Activated CD4-positive, alpha-beta T cell treated with anti-CD3 and anti-CD28 coated beads for 1 hour (primary cell): ENCODE measurements at places on chromosomes 2 and 18.

DNA sequence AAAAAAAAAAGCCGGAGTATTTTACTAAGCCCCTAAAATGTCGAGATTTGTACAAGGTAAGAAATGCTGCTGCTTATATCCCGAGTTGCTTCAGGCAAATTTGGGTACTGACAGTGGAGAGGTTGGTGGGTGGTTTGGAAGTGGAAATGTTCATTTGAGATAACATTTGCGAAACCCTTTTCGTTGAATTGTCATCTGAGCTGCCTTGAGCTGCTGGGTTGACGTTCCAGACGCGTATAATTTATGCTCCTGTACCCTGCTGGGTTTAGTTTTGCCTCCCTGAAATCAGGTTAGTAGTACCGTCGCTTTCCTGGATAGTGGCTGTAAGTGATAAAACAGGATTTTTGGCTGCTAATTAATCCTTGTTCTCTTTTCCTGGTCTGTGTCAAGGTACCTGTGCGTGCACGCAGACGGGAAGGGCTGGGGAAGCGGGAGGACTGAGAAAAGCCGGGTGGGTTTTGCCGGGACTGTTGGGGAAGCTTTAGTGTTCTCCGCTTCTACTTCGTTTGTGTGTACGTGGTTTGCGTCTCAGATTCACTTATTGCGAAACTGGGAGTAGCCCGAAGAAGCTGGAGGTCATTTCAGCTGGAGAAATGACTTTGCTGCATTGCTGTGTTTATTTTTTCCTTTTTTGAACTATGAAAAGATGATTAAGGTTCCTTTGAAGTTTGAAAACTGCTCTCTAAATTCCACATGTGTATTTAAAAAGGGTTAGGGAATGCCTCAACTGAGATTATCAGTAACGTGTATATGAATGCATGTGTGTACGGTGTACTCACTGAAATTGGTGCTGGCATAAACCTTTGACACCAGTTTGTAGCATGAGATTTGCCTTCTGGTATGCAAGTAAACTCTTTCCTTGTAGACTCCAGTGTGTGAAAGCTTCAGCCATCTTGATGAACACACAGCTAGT lies 709 bp downstream of the UGP2 start:
- no peak for DNase-seq

DNA sequence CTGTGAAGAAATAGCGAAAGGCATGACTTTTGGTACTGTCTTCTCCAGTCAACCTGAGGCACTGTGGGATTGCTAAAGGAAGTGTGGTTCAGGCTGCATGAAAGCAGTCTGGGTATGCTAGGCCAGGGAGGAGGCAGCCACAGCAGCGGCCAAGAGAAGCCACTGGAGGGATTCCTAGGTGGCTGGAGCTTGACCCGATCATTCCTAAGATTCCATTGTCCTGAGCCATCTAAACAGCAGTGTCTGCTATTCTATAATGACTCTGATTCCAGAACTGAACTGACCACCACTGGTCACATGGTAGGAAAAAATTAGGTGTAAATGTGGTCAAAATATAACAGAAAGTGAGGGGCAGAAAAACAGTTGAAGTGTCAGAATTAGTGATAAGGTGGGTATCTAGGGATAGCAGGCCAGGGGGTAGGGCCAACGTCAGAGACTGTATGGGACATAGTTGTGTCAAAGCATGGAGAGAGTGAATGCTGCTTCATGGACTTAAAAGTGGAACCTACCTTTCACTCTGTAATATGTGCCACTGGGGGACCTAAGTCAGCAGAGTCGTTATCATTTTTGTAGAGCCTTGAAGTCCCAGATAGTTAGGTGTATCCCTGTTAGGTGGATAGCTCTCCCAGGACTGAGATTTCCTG lies 204.6 kb downstream of the CTNNA2 start:
- DNase-seq = no peak

DNA sequence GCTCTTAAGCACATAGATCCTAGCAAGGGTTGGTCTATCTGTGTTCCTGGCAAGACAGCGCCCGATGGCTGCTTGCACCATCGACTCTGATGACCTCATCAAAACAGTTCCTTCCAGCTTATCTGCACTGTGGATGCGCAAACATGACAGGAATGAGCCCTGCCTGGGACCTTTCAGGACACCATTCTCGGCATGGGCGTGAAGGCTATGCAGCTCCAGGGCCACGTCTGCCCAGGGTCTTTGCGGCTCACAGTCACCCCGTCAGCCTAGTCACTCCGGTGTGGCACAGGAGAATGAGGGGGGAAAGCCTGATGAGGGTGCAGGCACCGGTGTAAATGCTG lies 147.8 kb upstream of the TWIST2 start:
- no peak for DNase-seq

DNA sequence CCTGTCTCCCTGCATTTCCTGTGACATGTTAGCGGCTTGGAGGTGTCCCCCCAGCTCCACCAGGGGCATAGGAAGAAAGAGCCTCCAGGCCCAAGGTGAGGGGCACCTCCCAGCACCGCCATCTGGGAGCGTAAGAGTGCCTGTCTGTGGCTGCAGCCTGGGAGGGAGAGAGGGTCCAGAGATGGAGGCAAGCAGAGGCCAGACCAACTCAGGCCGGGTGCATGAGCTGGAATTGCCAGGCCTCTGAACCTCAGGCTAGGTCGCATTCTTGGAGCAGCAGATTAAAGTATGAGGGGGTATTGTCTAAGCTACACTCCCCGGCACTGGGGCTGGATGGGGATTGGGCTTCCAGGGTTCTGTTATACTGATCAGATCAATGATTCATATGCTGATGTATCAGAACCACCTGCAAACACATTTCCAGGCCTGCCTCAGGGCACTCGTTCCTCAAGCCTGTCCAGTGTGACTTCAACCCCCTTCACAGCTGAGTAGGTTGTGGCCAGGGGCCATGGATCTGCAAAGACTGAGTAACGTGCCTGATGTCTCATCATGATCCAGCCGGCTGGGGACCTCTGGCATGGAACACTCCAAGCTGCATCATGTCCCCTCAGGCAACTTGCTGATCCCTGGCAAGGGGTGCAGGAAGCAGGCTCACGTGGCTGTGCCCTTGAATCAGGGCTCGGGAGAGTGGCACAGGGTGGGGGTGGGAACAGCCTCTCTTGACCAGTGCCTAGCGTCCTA lies 73.2 kb downstream of the HS1BP3 start:
- no peak for DNase-seq

- no peak for DNase-seq
Measured at GRCh38 chr2:98701230-98701629, 29.7 kb downstream of the MGAT4A start.

DNA sequence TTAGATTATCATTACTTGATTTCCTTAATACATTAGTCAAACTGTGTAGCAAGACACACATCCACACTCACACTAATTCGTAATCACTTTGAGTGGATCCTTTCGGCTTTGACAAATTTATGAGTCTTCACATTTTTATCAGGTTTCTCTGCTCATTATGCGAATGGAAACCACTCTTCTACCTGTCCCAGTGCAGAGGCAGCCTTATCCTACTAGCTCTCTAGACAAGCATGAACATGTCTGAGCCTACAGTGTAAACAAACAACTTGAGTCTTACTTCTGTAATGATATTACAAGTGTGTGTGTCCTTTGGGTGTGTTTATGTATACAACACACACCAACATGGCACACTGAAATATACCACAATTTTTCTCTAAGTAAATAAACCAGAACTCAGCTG lies 361.9 kb upstream of the CHST9 start:
- no peak for DNase-seq

DNA sequence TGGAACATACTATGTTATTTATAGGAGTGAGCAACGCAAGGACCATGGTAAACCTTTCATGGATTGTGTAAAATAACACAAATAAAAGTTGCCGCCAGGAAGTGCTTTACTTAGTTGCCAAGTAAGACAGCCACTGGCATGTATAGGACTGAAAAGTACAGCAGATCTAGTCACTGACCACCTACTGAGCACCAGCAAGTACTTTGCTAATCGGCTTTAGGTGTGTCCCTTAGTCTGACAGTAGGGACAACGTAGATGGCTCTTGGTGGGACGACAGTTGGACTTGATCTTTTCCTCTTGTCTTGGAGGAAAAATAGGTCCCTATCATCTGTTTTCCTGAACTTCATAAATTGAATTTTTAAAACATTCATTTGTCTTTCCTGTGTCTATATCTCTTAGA lies 13.6 kb upstream of the CXXC1 start:
- DNase-seq = no peak

- DNase-seq = no peak
Measured at GRCh38 chr18:45298986-45299385, 316.3 kb upstream of the SLC14A2 start.

DNA sequence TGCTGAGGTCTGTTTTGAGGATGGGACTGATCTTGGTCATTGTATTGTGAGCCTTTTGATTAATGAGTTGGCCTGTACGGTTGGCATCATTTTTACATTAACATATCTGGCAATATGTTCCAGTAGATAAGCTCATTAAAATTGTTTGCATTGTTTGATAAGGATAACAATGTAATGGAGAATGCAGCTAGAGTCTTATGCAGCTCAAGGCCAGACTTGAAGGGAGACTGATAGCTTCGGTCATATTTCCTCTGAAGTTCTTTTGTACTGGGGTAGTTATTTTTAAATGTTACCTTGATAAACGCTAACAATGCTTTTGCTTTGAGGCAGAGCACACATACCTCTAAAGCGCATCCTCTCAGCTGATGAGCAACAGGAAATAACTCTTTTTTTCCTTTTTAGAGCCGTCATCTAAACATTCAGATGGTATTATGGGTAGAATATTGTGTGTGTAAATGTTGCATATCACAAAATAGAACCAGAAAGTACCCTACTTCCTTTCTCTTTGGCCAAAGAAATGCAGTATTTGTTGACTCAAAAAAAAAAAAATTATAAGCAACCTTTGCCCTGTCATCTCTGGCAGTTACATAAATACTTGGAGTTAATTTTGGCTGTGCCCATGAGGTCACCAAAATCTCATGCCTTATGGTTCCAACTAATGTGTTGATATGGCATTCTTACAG lies 1.3 kb downstream of the MAPRE2 start:
- DNase-seq = no peak

GRCh38 chr2:54446625-54447024 lies 9.5 kb upstream of the SPTBN1 start:
- DNase-seq = no peak

- DNase-seq = no peak
Measured at GRCh38 chr18:30265190-30265589, 777.4 kb downstream of the DSC3 start.

- no peak for DNase-seq
Measured at GRCh38 chr2:115939902-115940301, 1497.5 kb downstream of the DPP10 start.

- no peak for DNase-seq
Measured at GRCh38 chr2:168694866-168695265, 107.6 kb upstream of the NOSTRIN start.

GRCh38 chr18:52000435-52000834 lies 339.6 kb upstream of the DCC start:
- no peak for DNase-seq

GRCh38 chr2:214706986-214707385 lies 102.5 kb downstream of the BARD1 start:
- no peak for DNase-seq

DNA sequence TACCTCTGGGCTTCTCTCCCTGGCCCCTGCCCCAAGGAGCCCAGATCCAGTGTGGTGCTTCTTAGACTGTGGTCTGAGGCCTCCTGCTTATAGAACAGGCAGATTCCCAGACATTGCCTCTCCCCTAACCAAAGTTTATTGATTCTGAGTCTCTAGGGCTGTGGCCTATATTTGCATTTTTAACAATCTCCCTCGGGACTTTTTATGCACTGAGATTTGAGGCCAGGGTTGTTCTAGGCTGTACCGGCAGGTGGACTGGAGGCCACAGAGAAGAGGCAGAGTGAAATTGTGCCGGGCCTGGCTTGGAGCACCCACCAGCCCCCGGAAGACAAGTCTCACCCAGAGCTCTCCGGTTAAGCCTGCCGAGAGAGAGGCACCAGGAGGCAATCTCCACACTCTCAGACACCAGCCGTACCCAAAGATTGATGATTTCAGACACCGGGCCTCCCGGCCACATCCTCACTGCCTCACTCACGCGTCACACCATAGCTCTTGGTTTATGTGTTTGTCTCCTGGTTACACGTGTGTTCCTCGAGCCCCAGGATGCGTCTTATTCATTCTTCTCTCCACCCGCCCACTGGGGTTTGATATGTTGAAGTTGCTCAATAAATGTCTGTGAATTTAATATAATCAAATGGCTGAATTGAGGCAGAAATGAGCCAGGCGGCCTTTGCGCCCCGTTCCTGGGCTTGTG lies 203.7 kb downstream of the KLHL29 start:
- no peak for DNase-seq

DNA sequence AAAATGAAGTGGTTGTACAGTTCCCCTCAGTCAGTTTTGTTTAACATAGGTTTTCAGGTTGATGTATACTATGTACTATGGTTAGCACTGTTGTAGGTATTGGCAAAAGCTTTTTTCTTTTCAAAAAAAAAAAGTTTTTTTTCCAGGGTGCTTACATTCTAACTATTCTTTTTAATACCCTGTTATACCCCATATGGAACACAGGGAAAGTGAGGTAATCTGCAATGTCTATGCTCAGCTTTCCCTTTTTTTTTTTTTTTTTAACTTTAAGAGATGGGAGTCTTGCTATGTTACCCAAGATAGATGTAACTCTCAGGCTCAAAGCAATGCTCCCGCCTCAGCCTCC lies 590 bp upstream of the CCDC138 start:
- no peak for DNase-seq

GRCh38 chr18:32243358-32243757 lies 53.5 kb downstream of the MEP1B start:
- DNase-seq = no peak

DNA sequence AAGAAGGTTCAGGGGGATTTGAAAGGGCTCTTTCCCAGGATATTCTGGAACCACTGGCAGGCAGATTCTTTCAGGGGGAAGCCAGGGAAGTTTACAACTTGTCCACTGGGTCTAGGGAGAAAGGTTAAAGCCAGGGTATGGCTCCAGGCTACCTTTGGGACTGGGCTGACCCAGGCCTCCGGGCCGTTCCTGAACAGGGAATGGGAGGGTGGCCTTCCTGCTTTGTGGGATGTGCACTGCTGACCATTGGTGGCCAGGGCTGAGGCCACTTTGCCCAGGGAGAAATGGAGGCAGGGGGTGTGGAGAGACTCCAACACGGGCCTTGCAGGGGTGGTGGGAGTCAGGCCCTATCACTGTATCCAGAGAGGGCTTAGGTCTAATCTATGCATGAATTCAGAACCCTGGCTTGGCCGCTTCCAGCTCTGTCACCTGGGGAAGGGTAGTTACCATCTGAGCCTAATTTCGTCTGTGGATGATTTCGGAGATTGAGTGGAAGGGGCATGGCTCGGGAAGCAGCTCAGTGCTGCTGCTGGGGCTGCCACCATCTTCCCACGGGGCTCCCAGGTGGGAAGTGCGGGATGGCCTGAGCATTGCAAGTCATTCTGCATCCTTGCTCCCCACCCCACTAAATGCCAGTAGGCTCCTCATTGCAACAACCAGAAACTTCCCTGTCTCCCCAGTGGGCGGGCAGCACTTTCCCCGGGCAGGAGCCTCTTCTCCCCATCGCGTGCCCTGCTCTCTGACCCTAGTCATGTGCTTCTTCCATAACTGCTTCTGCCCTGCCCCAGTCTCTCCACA lies 57.1 kb upstream of the OTOF start:
- DNase-seq = no peak

DNA sequence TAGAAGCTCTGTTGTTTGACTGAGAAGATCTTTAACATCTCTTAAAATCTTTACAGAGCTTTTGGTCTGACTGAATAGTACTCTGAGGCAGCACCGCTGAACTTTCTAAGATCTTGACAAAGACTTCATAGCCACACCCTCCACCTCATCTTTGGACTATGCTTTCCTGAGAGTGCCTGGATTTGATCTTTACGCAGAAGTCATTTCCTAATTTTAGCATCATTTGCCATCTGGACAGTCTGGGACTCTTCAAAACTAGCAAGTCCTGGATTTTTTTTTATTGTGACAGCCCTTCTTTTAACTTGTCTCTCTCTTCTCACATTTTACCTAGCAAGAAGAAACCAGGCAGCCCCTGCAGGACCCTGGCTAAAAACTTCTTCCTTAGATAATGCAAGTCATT lies 188.8 kb downstream of the CTIF start:
- DNase-seq = no peak
